ENCODE measurements at places on chromosomes 3 and 15.

DNA sequence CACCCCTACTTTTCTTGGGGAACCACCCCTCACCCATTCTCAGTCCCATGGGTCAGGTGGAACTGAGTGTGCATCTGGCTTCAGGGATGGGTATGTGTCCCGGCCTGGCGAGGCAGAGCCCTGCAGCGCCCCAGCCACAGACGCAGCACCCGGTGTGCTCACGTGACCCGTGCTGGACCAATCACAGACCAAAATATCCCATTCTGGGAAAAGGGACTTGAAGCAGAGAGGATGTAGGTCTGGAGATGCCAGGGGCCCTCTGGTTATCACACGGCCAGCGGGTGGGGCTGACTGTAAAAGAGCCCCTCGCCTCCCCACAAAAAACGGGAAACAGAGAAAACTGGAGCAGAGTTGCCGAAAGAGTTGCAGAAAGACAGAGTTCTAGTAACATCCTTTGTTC is 138.0 kb upstream of the RAD18 start:
- DNase-seq, result no peak

DNA sequence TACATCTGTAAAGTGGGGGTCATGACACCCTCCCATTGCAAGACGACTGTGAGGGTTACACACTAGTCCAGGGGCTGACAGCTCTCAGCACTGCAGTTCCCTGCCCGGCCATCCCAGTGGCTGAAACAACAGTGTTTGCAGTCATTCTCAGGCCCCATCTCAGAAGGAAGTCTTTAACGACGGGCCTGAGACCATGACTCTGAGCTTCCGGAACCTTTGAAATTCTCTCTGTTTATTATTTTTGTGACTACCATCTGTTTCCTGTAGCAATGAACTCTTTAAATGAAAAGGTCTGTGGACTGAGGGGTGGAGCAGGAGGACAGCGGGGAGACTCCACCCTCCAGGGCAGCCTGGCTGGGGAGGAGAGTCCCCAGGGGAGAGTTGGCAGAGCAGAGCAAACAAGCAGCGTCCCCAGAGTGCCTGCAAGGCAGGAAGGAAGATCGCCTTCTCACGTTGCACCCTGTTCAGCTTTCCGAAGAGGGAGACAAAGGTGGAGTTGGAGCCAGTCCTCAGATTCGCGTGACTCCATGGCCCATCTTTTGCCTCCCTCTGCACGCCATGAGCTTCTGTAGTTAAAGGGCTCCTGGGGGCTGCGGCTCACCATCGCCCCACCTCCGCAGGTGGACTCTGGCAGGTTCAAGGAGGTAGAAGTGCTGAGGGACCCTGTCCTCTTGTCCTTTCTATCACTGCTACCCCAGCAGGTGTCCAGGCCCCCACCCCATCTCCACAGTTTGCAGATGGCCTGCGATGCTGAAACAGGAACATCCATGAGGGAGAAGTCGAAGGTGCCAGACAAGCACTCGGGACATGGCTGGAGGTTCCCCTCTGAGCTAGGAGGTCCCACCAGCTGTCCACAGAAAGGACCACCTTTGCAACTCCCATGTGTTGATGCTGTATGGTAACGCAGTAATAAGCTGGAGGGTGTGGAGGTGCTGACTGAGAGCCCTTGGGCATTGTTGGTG is 525.8 kb upstream of the PROK2 start:
- DNase-seq, result peak; percentile 76

- no peak for DNase-seq
These were observed 241.6 kb upstream of the CNTN6 start for GRCh38 chr3:851098-851790.

DNA sequence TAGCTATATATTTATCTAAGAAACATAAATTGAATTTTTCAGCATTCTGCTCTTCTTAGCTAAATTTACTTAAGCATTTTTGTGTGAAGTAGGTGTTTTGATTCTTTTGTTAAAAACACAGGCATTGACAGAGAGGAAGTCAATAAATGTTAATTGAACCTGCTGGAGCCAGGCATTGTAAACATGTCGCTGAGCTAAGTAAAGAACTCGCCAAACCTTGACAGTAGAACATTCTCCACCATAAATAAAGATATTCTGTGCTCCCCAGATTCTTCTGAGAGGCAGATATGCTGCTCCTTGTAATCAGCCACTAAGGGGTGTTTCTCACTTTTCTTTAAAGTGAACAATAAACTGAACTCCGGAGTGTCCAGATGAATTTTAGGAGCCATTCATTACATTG is 38.4 kb downstream of the SYNM start:
- DNase-seq, result no peak
